ENCODE measurements at places on chromosomes 3 and 15. TPM values are rescaled to one million over a fixed set of nuclear protein-coding genes. Genes with fewer than 3 reads are reported as not detected.
A peak's percentile ranks its signal among the peaks of the same experiment; 100 is the strongest.

Gene TMEM212
- polyA plus RNA-seq: not detected

- no peak for DNase-seq
These were observed 271.7 kb downstream of the SHQ1 start for GRCh38 chr3:72576563-72576962.

Gene MUSTN1
- polyA plus RNA-seq: 0.84 TPM

GRCh38 chr3:42666022-42666421 lies 12.5 kb downstream of the ZBTB47 start:
- DNase-seq: no peak

Gene TIMP4
- not detected for polyA plus RNA-seq

Gene SLC9A9
- polyA plus RNA-seq: not detected

DNA sequence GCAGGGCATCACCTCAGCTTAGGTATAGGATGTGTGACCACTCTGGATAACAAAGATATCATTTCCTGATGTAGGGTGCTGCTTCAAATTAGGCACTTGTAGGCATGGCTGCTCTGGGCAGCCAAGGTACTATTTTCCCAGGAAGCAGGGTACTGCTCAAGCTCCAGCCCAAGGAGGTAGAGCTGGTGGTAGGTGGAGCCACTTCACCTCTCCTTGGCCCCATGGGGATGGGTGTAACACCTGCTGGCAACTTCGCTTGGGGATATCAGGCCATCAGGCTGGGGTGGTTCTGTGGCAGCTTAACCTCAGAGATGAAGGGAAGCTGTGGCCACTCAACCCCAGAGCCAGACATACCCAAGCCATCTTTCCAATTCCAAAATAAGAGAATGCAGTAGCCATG lies 147.1 kb upstream of the IGF1R start:
- no peak for DNase-seq

DNA sequence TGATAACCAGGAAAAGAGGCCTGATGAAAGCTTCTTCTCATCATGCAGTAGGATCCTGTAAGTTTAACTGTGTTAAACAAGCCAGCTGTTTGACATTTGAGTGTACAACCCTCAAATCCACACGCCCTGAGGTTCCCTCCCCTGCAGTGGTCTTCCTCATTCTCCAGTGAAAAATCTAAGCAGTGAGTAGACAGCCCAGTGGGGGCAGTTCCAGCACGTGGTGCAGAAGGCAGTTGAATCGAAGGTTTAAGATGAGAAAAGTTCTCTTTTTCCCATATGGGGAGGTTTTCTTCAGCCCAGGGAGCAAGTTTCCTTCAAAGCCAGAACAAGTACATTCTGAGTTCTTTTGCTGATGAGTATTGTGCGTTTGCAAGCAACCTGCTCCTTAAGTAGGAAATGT lies 174.5 kb downstream of the NR2F2 start:
- DNase-seq: no peak

- no peak for DNase-seq
These were observed 77.8 kb downstream of the NBEAL2 start for GRCh38 chr3:47057212-47057671.

Gene SLC28A1
- polyA plus RNA-seq: 5.8 TPM

GRCh38 chr3:129673897-129674797 lies 67.7 kb upstream of the PLXND1 start:
- no peak for DNase-seq

GRCh38 chr3:5188419-5189221 lies 1.1 kb downstream of the EDEM1 start:
- peak; percentile 68 for DNase-seq

GRCh38 chr15:32879980-32880379 lies 162.2 kb downstream of the GREM1 start:
- DNase-seq: no peak

Gene NR2E3
- not detected for polyA plus RNA-seq

GRCh38 chr3:71185733-71186455 lies 397.6 kb downstream of the FOXP1 start:
- DNase-seq: no peak

Gene GCHFR
- polyA plus RNA-seq: 51.5 TPM

Gene GUCA1C
- polyA plus RNA-seq: not detected

- DNase-seq: no peak
These were observed 146.5 kb upstream of the SLC6A11 start for GRCh38 chr3:10669490-10670048.

Gene DNAH12
- polyA plus RNA-seq: 0.08 TPM

GRCh38 chr3:132854856-132855535 lies 132.8 kb upstream of the NPHP3 start:
- DNase-seq: no peak

Gene COL7A1
- 18.1 TPM for polyA plus RNA-seq

- DNase-seq: peak; percentile 50
These were observed 59.9 kb downstream of the ZNF621 start for GRCh38 chr3:40584625-40585189.

Gene PRRT3
- 0.22 TPM for polyA plus RNA-seq

DNA sequence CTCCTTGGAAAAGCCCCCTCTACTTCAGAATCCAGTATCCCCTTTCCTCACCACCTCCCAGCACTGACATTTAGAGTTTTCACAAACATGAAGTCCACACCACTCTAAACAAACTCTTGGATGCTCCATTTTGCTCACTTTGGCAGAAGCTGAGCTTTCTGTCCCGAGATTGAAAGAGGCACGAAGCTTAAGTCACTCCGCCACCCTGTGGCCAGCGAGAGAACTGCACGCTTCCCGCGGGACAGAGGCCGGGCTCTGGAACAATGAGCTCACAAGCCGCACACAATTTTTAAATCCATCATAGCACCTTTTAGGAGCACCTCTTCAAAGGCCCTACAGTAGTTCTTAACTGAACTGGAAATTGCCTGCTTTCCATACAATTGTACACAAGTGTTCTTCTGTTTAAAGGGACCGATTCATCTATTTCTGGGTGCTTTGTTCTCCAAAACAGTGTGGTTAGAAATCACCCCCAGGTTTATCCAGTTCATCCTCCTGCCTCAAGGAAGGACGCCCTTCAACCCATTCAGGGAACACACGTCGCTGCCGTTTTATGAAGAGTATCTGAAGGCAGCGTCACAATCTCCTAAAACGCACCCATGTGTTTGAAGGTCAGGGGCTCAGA lies 226.1 kb downstream of the VPS13C start:
- DNase-seq: peak; percentile 34

Gene BOC
- not detected for polyA plus RNA-seq

DNA sequence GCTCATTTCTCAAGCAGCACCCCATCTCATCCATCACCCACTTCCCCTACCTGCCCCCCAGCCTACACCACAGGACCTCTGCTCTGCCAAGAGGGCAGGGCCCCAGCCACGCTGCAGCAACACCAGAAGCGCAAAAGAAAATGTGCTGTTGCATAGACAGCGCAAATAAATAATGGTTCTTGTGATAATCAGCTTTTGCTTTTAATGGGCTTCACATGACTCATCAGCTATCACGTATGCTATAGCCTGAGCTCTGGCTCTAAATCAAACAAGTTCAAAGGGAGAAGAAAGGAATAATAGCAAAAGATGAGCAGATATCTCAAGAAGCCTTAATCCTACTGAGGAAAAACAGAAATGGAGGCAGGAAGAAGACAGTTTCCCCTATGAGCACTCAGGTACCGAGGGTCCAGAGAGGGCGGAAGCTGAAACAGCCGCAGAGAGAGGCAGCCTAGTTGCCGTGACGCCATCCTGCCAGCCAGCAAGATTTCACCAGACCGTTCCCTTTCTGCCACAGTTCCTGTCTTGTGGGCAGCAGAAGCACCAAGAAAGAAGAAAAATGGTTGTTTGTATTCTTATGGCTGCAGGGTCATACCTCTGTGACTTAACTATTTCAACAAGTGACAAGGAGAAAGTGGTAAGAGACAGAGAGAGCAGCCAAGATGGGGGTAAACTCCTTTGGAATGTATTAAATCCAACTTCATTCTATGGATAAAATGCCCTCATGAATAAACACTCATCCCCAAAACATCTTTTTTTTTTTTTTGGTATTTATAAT lies 22.0 kb downstream of the RAB27A start:
- no peak for DNase-seq

GRCh38 chr3:194296454-194297263 lies 54.5 kb downstream of the CPN2 start:
- peak; percentile 42 for DNase-seq

Gene FAM107A
- not detected for polyA plus RNA-seq

Gene TMEM45A
- 22.7 TPM for polyA plus RNA-seq

Gene CALML4
- polyA plus RNA-seq: 3.6 TPM

GRCh38 chr3:100531093-100531492 lies 38.7 kb downstream of the TMEM45A start:
- DNase-seq: no peak

DNA sequence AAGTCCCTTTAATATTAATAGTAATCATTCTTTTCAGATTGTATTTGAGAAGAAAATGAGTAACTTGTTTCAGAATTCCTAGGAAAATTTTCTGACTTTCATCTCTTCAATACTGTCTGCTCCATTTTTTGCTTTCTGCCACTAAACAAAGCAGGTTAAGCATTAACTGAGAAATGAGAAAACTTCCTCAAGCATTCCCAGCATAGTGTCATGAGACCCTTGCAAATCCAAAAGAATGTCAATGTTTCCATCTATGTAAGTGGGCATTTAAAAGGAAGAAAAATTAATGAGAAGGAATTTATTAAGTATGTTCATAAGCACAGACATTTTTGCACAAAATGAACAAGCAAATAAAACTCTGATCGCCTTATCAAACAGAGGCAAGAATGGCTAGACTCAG lies 148.0 kb upstream of the STRIT1 start:
- DNase-seq: no peak

Gene ARPIN
- polyA plus RNA-seq: 2.9 TPM

GRCh38 chr3:5553203-5553602 lies 365.7 kb downstream of the EDEM1 start:
- no peak for DNase-seq

DNA sequence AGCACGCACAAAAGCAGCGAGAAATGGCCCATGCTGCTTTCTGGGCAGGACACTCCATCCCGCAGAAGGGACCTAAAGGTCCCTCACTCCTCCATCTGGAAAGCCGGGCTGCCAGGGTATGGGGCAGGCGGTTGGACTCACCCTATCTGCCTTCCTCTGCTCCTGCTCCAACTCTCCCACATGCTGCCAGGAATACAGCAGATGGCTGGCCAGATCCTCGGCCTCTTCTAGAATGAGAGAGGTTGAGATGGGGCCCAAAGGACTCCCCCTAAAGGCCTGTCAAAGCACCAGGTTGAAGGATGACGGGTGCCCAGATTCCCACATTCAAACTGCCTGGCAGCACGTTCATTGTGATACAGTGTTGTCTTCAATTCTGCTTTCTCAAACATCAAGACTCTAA lies 85.1 kb upstream of the C2CD4B start:
- no peak for DNase-seq

DNA sequence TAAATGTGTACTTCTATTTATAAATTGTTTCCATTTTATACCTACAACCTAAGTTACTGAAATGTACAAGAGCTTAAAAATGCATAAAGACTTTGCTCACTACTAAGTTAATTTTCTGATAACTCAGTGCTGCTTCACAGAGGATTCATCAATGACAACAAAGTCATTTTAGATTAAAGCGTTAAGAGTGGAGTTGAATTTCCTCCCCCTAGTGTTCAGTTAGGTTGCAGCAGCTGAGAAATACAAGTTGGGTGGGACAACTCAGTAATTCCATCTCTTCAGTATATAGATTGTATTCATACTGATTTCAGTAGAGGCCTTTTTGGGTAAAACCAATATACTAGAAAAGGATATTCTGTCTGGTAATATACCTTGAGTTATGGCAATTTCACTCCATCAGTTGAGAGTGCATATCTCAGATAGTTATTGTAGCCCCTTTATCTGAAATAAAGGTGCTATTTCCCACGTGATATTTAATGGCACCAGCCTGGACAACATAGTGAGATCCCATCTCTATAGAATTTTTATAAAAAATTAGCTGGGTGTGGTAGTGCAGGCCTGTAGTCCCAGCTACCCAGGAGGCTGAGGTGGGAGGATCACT lies 6.9 kb upstream of the RPL35A start:
- DNase-seq: no peak

GRCh38 chr15:77998592-77998991 lies 78.9 kb downstream of the TBC1D2B start:
- no peak for DNase-seq

Gene TMC3
- polyA plus RNA-seq: not detected

DNA sequence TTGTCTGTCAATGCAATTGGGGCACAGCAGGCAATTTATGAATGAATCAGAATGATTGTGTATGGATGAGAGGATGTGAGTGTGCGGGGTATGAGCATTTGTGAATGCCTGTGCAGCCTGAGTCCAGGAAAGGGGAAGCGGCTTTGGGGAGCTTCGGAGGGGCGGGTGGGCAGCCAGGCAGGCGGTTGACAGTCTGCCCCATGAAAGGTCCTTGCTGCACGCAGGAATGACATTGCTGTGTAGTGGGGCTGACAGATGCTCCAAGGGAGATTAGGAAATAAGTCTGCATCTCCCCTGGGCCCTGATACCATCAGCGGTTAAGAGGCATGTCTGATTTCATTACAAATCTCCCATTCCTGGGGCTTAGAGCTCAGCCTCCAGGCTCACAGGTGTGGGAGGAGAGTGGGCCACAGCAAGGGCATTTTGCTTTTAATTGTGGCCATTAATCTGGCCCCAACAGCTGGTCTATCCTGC lies 26.4 kb upstream of the TSPAN3 start:
- DNase-seq: no peak

DNA sequence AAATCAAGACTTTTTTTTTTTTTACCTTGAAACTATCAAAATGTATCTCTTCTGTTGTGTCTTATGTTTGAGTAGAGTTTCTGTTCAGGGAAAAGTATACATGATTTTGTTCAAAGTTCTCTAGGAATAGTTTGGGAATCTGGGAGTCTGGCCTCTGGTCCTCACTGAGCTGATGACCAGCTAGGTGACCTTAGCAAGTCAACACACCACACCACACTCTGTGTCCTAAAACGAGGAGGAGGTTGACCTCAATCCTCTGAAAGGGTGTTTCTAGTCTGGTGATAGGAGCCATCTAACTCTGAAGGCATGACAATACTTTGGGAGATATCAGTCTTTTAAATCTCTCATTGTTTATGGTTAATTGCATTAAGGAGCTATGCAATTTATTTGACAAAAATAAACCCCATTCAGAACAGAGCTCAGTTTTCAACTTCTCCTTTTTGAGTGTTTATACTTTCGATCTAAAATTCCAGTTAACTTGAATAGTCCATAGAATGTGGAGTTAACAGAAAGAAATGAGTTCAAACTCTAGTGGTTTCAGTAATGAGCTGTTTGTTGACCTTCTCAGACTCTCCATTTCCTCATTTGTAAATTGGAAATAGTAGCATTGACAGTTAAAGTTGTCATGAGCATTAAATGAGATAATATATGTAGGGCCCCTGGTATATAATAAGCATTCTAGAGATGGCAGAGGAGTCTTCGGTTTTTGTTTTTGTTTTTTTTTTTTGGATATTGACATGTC lies 112.2 kb upstream of the LRRN1 start:
- DNase-seq: no peak

DNA sequence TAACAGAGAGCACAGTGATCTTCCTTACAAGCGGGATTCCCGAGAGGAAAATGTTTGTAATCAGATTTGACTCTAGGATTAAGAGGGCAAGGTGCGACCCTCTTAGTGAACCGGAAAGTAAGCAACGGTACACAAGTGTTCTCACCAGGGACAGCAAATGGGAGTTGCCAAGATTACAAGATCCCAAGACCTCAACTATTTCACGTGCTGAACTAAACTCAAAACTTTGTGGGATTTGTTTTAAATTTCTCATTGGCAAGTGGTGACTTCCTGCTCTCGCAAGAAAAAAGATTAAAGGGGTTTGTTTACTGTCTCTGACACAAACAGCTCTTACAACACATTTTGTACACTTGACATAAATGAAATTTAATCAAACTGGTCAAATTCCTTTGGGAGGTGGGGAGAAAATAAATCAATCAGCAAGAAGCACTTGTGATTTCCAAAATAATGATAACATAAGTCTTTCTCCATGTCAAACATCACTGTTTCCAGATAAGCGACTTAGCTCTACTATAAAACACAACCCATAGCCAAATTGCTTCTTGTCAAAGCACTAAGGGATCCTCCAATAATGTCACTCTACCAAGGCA lies 2.2 kb upstream of the PGPEP1L start:
- no peak for DNase-seq
